ENCODE measurements at places on chromosomes 2 and 18. TPM values are rescaled to one million over a fixed set of nuclear protein-coding genes. Genes with fewer than 3 reads are reported as not detected.

DSC3 gene
- total RNA-seq, result 3.3 TPM

LAMA3 gene
- total RNA-seq, result 126 TPM

DNA sequence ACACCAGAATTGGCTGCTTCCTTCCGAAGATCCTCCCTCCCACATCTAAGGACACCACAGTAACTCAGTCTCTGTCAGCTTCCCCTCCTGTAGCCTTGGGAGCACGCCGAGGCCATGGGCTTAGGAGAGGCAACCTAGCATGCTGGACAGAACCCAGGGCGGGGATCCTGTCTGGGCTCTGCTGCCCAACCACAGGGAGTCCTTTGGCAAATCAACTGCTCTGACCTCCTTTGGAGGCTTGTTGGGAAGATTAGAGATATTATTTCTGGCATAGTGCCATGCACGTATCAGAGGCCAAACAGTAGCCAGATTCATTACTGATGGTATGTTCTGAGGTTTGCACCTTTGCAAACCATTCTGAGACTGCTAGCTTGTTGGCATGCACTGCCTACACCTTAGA is 262.7 kb upstream of the EPAS1 start:
- DNase-seq, result no peak

- DNase-seq, result no peak
Observed at GRCh38 chr18:76323891-76324290, 171.2 kb downstream of the ZNF516 start.

DNA sequence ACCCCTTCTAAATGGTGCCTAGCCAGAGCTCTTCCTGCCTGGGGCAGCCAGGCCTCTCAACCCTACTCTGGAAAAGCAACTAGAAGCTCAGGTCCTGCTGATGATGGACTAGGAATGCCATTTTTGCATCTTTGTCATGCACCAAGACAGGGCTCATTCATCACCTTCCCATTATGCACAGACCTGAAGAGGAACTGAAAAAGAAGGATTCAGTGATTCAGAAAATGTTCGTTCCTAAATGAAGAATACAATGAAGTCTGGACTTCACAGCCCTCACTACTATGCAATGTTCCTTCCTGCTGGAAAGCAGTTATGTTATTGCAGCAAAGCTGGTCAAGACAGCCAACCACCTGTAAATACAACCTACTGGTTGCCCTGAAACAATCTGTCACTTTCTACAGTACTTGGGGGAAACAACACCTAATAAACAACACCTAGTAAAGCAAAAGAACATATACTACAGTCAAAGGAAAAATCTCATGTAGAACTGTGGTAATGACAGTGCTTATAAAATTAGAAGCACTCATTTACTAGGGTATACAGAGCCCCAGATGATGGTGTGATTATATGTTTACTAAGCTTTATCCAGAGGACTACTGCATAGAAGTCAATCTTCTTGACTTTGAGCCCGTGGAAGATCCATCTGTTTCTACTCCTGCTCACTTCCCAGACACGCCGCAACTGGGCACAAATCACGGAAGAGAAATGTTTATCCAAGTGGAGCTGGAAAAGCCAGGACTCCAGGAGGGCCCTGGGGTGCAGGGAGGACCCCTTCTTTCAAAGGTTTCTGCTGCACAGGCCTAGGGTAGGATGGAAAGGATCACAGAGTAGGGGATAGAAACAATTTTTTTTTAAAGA is 103.1 kb upstream of the THOC1 start:
- no peak for DNase-seq

GRCh38 chr2:219469186-219469724 is 29.4 kb upstream of the GMPPA start:
- DNase-seq, result no peak

DNA sequence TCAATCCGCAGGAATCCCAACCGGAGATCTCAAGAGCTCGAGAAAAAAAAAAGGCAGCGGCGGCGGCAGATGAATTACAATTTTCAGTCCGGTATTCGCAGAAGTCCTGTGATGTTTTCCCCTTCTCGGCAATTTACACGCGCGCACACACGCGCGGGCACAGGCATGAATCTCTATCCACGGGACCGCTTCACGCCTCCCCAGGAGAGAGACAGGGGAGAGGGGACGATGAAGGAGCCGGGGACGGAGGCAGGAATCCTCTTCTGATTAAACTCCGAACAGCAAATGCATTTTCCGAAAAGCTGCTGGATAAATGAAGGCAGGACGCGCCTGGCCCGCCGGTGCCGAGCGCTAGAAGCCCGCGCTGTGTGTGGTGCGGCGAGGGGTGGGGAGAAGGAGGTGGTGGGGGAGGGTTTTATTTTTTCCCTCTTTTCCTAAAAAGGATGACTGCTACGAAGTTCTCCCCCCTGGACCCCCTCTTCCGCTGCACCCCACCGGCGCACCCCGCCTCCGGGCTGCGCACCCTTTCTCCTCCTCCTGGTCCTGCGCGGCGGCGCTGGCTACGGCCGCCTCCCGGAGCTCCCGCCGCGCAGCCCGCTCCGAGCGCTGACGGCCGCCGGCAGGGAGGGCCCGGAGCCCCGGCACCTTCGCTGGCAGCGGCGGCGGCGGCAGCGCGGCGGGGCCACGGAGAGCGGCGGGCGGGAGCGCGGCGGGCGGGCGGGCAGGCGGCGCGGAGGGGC is at the start of gene BCL2:
BCL2 (minus strand) TSS at position 387 of the 740 bp plus-strand sequence.
- DNase-seq, result no peak

DNA sequence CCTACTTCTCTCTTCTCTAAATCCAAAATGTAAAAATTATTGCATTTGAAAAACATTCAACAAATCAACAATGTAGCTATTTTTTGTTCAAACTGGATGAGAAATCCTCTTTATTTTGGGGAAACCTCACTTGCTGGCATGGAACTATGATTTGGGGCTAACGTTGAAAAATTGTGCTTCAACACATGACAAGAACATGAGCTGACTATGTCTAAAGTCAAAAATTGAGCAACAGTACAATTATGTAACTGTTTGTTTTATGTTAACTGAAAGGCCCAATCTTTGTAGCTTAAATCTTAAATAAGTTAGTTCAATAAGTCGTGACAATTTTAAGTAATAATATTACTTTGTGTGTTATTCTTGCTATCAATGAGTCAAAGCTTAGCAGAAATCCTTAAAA is 67.3 kb downstream of the TMEFF2 start:
- DNase-seq, result no peak

DNA sequence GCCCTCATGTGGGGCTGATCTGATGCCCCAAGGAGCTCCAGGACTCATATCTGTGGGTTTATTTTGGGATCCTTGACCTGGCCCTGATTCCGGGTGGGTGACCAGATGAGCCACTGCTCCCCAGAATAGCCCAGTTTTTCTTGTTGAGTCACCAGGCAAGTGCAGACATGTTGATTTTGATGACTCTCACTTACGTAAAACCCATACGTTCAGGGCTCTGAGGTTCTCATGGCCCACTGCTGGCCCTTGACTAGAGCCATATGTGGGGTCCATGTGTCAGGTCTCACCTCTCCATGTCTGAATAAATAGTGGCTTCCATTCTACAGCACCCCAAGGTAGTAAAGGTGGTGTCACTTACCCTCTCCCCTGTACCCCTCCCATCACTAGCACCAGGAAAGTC is 41.9 kb downstream of the CDC42EP3 start:
- DNase-seq, result no peak

- no peak for DNase-seq
Observed at GRCh38 chr2:41241325-41242000, 789.6 kb upstream of the SLC8A1 start.

- DNase-seq, result no peak
Observed at GRCh38 chr2:10688921-10689807, 611 bp downstream of the NOL10 start.

All from kidney epithelial cell (primary cell).